ENCODE measurements at places on chromosomes 7 and 10.

DNA sequence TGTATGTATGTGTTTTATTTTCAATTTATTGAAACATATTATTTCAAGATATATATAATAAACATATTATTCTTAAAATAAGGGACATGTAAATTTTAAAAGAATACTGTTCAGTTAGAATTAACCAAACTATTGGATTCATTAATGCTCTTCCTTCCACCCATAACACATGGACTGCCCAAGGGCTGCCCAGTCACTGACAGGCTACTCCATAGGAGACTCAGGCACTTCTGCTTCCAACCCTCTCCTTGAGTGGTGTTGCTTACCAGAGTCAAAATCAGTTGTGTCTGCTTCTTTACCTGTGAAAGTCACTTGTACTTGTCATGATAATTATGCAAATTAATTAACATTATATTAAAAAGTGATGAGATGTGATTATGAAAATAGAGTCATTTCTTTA is 9.8 kb upstream of the GPR37 start:
- no peaks in the 10 kb centered on the region for H3K27me3 ChIP-seq
- H3K27ac ChIP-seq, result no peak overlapping the region
- no peak overlapping the region for H3K4me3 ChIP-seq
- H3K4me1 ChIP-seq, result 0 out of 2 replicates have a peak, but pooled peaks cover 3% of the 10 kb centered on the region
- no peak for DNase-seq
- no peaks in the 10 kb centered on the region for H3K36me3 ChIP-seq

DNA sequence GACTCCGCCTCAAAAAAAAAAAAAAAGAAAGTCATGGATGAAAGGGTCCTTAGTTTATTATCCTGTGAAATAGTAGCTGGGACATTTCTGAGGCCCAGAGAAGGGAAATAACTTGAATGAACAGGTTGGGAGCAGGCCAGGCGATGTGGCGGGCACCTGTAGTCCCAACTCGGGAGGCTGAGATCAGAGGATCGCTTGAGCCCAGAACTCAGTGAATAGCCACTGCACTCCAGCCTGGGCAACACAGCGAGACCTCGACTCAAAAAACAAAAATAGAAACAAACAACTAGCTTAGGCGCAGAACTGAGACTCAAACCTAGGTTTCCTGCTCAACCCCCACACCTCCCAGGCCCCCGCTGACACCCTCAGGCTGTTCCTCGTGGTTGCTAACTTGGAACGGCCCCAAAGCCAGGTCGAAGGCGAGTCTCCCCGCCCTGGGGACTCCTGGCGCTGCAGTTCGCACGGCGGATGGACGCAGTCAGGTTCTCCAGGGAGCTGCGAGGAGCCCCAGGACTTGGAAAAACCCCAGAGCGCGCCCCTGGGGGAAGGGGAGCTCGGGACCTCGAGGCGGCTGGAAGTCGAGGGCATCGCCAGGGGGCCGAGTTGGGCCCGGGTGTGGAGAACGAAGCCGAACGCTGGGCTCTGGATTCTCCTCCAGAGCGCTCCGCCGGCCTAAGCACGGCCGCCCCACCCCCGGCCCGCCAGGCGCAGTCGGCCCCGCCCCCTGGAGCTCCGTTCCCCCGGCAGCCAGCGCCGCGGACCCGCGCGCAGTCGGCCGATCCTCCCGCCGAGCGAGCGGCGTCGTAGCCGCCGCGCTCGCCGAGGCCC is at the start of gene STOX1:
Gene STOX1 (plus strand): TSS at position 768 of the 828 bp plus-strand sequence. CDS start 93 bp downstream, outside the sequence.
- H3K36me3 ChIP-seq, result no peaks in the 10 kb centered on the region
- no peaks in the 10 kb centered on the region for H3K4me1 ChIP-seq
- H3K4me3 ChIP-seq, result peak within 1 kb of the TSS; percentile 91
- H3K27ac ChIP-seq, result 0 out of 2 replicates have a peak within 1 kb of the TSS, but pooled peaks have one; percentile 21
- H3K27me3 ChIP-seq, result no peaks in the 10 kb centered on the region

GRCh38 chr10:34372509-34372908 is 442.6 kb downstream of the PARD3 start:
- no peak overlapping the region for H3K27ac ChIP-seq
- H3K27me3 ChIP-seq, result no peaks in the 10 kb centered on the region
- no peak for DNase-seq
- no peak overlapping the region for H3K4me3 ChIP-seq
- no peaks in the 10 kb centered on the region for H3K4me1 ChIP-seq
- H3K36me3 ChIP-seq, result no peaks in the 10 kb centered on the region

- no peaks in the 10 kb centered on the region for H3K27me3 ChIP-seq
- H3K4me3 ChIP-seq, result no peak overlapping the region
- no peaks in the 10 kb centered on the region for H3K4me1 ChIP-seq
- DNase-seq, result peak; percentile 65
- H3K36me3 ChIP-seq, result no peaks in the 10 kb centered on the region
Measured at GRCh38 chr10:23293145-23293724, 51.4 kb downstream of the C10orf67 start.

- H3K4me1 ChIP-seq, result no peaks in the 10 kb centered on the region
- no peak overlapping the region for H3K27ac ChIP-seq
- H3K27me3 ChIP-seq, result no peaks in the 10 kb centered on the region
- DNase-seq, result no peak
- 0 out of 2 replicates have a peak, but pooled peaks cover 4% of the 10 kb centered on the region for H3K36me3 ChIP-seq
- H3K4me3 ChIP-seq, result no peak overlapping the region
Measured at GRCh38 chr10:98236862-98237261, 31.1 kb downstream of the LOXL4 start.

DNA sequence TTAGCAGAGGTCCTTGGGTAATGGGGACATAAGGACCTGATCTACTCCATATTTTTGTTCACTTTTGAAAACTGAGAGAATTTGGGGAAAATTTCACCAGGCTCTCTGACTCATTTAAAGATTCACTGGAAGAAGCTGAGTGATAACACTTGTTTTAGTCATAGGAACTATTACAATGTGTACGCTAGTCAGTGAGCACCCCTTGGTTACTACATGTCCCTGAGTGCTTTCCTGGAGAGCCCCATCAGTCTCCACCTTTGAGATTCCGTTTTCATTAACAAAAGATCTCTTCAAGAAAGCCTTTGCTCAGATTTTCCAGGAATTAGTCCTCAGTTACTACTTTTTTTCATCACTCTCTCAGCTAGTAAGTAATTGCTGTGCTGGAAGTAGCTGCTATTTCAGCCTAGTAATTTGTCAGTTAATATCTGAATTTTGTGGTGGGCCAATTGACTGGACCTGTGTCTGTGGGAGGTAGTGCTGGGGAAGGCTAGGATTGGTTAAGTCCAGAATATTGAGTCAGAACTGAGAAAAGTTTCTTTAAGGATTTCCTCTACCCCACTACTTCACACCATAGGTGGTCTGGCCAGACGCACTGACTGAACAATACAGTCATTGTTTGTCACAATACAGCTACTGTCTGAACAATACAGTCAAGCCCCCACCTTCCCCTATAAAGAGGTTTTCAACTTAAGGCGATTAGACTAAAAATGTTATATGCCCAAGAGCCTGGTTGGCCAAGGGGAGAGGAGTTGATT is 235.0 kb downstream of the CCDC7 start:
- H3K27ac ChIP-seq, result no peak overlapping the region
- H3K27me3 ChIP-seq, result no peaks in the 10 kb centered on the region
- no peak overlapping the region for H3K4me3 ChIP-seq
- H3K4me1 ChIP-seq, result no peaks in the 10 kb centered on the region
- DNase-seq, result no peak
- H3K36me3 ChIP-seq, result no peaks in the 10 kb centered on the region

DNA sequence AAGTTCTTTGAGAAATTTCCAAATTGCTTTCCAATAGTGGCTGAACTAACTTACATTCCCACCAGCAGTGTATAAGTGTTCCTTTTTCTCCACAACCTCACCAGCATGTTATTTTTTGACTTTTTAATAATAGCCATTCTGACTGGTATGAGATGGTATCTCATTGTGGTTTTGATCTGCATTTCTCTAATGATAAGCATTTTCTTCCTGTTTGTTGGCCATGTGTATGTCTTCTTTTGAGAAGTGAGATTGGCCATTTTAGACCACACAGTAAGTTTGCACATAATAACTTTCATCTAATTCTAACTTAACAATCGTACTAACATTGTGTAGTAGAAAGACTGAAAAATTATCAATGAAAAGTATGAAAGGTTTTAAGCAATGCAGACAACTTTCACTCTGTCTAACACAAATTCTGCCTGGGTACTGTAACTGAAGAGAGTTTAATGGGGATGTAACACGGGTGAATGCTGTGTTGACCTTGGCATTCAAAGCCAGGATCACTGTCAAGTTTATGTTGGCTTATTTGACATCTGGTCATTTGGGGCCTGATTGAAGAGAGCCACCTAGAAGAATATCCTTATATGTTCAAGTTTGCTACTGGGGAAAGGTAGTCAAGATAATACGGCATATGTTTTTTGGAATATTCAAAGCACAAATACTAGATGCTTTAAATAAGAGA is 50.4 kb downstream of the FAM171A1 start:
- no peaks in the 10 kb centered on the region for H3K36me3 ChIP-seq
- DNase-seq, result no peak
- no peak overlapping the region for H3K4me3 ChIP-seq
- no peaks in the 10 kb centered on the region for H3K27me3 ChIP-seq
- no peak overlapping the region for H3K27ac ChIP-seq

DNA sequence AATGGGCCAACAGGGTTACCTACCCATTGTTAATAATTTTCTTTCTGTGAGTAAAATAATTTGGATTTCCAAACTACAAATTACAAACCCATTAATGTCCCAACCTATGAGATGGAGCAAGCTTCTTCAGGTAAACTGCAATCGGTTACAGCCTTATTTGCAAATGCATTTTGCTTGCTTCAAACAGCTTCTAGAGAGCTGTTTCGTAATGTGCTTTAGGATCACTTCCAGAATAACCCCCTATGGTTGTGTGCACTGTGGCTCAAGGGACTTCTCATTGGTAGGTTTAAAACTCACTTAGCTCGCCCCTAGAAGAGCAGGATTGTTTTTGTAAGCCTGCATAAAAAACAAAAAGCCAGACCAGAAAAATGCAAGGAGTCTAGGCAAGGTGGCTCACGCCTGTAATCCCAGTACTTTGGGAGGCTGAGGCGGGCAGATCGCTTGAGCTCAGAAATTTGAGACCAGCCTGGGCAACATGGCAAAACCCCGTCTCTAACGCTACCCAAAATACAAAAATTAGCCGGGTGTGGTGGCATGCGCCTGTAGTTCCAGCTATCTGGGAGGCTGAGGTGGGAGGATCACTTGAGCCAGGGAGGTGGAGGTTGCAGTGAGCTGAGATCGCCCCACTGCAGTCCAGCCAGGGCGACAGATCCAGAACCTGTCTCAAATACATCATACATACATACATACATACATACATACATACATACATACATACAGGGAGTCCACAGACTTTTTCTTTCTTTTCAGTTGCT is 3.3 kb upstream of the MAP3K8 start:
- H3K4me1 ChIP-seq, result peaks cover 10% of the 10 kb centered on the region
- H3K36me3 ChIP-seq, result no peaks in the 10 kb centered on the region
- no peak for DNase-seq
- no peaks in the 10 kb centered on the region for H3K27me3 ChIP-seq
- H3K4me3 ChIP-seq, result no peak overlapping the region

- H3K4me1 ChIP-seq, result no peaks in the 10 kb centered on the region
- H3K27ac ChIP-seq, result no peak overlapping the region
- no peak overlapping the region for H3K4me3 ChIP-seq
- no peak for DNase-seq
- no peaks in the 10 kb centered on the region for H3K27me3 ChIP-seq
Measured at GRCh38 chr7:124106575-124106974, 73.7 kb upstream of the TMEM229A start.

DNA sequence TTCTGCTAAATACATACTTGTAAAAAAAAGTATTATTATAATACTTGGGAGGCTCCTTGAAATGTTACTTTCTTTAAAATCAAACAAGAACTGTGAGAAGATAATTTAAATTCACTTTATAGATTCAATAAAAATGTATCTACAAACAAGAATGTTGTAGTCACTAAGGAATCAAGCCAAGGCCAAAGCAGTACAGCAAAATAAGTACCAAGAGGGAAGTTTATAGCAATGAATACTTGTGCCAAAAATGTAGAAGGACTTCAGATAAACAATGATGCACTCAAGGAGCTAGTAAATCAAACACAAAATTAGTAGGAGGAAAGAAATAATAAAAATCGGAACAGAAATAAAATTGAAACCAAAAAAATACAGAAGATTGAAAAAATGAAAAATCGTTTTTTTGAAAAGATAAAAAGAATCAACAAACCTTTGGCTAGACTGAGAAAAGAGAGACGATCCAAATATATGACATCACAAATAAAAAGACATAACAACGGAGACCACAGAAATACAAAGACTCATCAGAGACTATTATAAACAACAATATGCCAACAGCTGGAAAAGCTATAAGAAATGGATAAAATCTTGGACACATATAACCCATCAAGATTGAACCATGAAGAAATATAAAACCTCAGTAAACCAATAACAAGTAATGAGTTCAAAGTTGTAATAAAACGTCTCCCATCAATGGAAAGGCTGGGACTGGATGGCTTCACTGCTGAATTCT is 286.0 kb upstream of the TMEM229A start:
- H3K27ac ChIP-seq, result no peak overlapping the region
- no peaks in the 10 kb centered on the region for H3K36me3 ChIP-seq
- no peaks in the 10 kb centered on the region for H3K27me3 ChIP-seq
- H3K4me1 ChIP-seq, result no peaks in the 10 kb centered on the region
- no peak overlapping the region for H3K4me3 ChIP-seq

GRCh38 chr10:86773498-86773897 is 17.1 kb downstream of the BMPR1A start:
- H3K4me3 ChIP-seq, result no peak overlapping the region
- no peak overlapping the region for H3K27ac ChIP-seq
- no peaks in the 10 kb centered on the region for H3K36me3 ChIP-seq
- no peak for DNase-seq
- H3K4me1 ChIP-seq, result peaks cover 11% of the 10 kb centered on the region

DNA sequence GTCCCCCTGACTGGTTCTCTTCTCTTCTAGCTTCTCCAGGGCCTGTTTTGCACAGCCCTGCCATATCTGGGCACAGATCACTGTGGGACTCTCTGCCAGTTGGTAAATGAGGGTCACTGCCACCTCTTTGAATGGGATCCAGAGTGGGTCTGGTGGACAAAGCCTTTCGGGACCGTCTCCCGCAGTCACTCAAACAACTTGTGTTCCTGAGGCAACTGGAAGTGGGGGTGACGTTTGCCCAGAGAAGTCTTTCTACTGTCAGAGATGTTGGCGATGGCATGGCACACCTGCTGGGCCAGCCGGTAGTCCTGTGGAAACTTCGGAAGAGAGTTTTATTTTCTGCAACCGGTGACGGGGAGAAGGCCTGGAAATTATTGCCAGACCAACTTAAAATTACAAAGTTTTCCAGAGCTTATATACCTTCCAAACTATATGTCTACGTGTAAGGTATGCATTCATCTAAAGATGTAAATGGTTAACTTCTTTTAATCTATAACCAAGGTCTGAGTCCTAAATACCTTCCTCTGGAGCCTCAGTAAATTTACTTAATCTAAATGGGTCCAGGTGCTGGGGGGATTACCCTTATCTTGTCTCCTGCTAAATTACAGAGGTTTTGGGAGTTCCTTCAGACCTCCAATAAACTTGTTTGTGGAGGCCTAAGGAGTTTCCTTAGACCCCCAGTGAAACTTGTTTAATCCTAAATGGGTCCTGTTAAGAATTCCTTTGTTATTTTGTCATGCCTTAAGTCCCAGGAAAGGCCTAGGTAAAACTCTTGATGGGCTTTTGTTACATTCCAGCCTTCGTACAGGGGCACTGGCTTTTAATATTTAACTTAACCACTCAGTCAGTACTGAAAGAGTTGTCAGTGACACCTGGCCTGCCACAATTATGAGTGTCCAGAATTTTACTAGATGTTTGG is 94.0 kb downstream of the NPSR1 start:
- no peak for DNase-seq
- no peak overlapping the region for H3K27ac ChIP-seq
- H3K4me3 ChIP-seq, result no peak overlapping the region
- H3K27me3 ChIP-seq, result no peaks in the 10 kb centered on the region

Measured in MM.1S (cell line).